ENCODE measurements at places on chromosomes 3 and 15. TPM values are rescaled to one million over a fixed set of nuclear protein-coding genes. Genes with fewer than 3 reads are reported as not detected.

DNA sequence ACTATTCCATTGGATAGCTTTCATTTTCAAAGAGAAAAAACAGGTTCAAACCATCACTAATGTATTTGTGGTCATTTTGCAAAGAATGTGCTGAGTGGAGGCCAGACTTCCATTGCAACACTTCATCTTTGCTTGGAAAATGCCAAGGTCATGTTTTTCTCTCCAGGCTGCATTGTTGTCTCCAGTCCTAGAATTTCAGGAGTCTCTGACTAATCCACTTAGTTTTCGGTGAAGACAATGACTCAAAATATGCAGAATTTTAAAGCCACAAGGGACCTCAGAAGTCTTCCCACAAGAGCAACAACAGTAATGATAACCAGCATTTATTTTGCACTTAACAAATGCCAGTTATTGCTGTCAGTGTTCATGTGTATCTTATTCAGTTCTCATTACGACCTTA is 277.0 kb downstream of the RYR3 start:
- no peak for DNase-seq
- H3K4me3 ChIP-seq: no peak overlapping the region
- no peaks in the 10 kb centered on the region for H3K27me3 ChIP-seq
- no peak overlapping the region for H3K27ac ChIP-seq
- H3K36me3 ChIP-seq: no peaks in the 10 kb centered on the region

- no peaks in the 10 kb centered on the region for H3K4me1 ChIP-seq
- DNase-seq: no peak
- no peak overlapping the region for H3K4me3 ChIP-seq
- no peaks in the 10 kb centered on the region for H3K27me3 ChIP-seq
Observed at GRCh38 chr3:181017690-181018089, 28.2 kb upstream of the DNAJC19 start.

DNA sequence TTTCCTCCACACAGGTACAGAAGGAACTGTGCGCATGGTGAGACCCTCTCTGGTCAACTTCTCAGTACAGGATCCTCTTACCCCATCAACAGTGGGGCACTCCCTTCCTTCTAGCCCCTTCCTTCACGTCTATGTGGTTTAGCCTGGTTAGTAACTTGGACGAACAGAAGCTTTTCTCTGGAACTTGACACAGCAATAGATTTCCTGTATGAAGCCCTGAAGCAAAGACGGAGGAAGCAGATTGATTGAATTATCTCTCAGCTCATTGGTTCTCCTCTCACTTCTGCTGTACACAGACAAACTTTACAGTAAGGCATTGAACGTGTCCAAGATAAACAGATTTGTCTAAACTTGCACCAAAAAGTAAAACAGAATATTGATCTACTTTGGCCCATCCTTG is at the start of gene CD200R1:
Gene CD200R1 (minus strand): TSS at position 210 of the 400 bp plus-strand sequence. CDS start 246 bp downstream, outside the sequence.
- peak within 1 kb of the TSS; percentile 28 for H3K4me3 ChIP-seq
- no peaks in the 10 kb centered on the region for H3K27me3 ChIP-seq
- H3K4me1 ChIP-seq: peaks cover 17% of the 10 kb centered on the region
- peak within 1 kb of the TSS; percentile 25 for H3K27ac ChIP-seq

- no peak for DNase-seq
- no peaks in the 10 kb centered on the region for H3K27me3 ChIP-seq
- H3K36me3 ChIP-seq: no peaks in the 10 kb centered on the region
- no peak overlapping the region for H3K4me3 ChIP-seq
- peak overlapping the region; percentile 85 for H3K27ac ChIP-seq
- peaks cover 70% of the 10 kb centered on the region for H3K4me1 ChIP-seq
Observed at GRCh38 chr3:50444213-50444612, 59.2 kb downstream of the CACNA2D2 start.

DNA sequence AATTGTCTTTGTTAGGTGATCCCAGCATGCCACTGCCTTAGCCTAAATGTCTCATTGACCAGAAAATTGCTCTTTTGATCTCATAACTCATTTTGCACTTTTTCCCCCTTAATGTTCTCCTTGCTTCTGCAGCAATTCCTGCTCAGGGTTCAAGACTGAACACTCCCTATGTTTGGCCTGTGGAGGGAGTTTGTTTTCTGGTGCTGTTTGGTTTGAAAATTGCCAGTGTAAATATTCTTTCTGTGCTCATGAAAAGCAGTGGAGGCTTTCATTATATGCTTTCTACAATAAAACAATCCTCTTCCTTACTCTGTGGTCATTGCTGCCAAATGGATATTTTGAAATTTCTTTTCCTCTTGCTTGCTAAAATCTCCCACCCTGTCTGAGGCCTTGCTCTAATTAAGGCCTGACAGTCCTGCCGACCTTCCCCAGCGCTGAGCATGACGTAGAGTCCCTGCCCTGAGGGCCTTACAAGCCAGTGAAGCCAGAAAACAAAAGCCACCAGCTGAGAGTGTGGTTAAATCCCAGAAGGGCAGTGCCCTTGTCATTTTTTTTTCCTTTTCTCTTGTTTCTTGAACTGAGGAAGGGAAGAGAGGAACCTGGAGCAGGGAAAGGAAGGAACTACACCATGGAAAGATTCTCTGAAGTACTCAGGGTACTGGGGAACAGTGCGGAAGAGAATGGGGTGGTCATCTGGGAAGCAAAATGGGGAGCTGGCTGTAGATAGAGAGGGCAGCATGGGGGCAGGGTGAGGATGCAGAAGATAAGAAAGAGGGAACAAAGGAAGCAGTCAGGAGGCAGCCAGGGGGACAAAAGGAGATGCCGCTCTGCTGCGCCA is 24.8 kb downstream of the ZBTB38 start:
- H3K4me1 ChIP-seq: peaks cover 11% of the 10 kb centered on the region
- H3K27me3 ChIP-seq: no peaks in the 10 kb centered on the region
- peak overlapping the region; percentile 40 for H3K27ac ChIP-seq
- no peak for DNase-seq

DNA sequence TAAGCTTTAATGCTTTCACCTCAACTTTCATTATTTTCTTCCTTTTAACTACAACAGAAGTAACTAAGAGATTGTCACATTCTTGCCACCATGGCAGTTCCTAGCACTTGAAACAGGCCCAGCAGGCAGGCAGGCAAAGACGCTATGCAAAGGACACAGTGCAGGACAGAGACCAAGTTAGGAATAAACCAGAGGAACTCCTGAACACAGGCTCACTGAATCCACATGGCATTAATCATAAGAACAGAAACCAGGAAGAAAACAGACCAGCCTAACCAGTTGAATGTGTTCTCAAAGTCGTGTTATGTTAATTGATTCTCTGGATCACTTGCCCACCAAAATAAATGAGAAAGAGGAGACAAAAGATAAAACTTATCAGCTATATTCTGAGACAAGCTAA is 397.6 kb downstream of the TBL1XR1 start:
- no peaks in the 10 kb centered on the region for H3K36me3 ChIP-seq
- DNase-seq: no peak
- no peaks in the 10 kb centered on the region for H3K4me1 ChIP-seq
- no peaks in the 10 kb centered on the region for H3K27me3 ChIP-seq
- H3K4me3 ChIP-seq: no peak overlapping the region

The NR2E3 gene
- total RNA-seq: not detected

The ZNF385D gene
- total RNA-seq: 2.9 TPM

DNA sequence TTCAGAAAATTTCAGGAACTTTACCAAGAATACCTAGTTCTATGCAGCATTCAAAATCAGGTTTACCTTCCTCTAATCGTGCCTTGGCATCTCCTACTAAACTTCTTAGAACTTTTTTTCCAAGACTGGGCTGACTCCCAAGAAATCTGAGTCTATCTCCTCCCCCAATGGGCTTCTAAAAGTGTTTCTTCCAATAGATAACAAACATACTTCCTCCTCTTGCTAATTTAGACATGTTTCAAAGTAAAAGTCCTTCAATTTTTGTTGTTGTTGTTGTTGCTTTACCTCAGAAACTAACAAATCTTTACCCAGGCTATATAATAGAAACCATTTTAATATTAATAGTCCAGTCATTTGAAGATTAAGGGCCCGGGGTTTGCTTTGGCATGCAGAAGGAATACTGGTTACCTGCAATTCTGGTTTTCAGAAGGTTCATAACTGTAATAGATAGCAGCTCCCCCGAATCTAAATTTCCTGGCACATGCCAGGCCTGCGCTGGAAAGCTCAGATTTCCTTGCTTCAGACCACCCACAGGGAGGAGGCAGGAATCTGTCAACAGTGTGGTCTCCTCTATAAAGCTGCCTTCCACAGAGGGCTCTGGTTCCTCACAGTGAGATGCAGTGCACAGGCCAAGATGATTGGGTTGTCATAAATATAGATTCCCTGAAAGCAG is 188.7 kb downstream of the THRB start:
- H3K4me3 ChIP-seq: no peak overlapping the region
- H3K4me1 ChIP-seq: peaks cover 6% of the 10 kb centered on the region
- H3K27ac ChIP-seq: no peak overlapping the region
- H3K27me3 ChIP-seq: no peaks in the 10 kb centered on the region
- DNase-seq: no peak

The CKMT1A gene
- 0.80 TPM for total RNA-seq

GRCh38 chr3:992871-993270 is 100.0 kb upstream of the CNTN6 start:
- no peaks in the 10 kb centered on the region for H3K27me3 ChIP-seq
- DNase-seq: no peak
- H3K27ac ChIP-seq: no peak overlapping the region
- H3K4me1 ChIP-seq: no peaks in the 10 kb centered on the region
- no peak overlapping the region for H3K4me3 ChIP-seq
